ENCODE measurements at places on chromosomes 2 and 18.

DNA sequence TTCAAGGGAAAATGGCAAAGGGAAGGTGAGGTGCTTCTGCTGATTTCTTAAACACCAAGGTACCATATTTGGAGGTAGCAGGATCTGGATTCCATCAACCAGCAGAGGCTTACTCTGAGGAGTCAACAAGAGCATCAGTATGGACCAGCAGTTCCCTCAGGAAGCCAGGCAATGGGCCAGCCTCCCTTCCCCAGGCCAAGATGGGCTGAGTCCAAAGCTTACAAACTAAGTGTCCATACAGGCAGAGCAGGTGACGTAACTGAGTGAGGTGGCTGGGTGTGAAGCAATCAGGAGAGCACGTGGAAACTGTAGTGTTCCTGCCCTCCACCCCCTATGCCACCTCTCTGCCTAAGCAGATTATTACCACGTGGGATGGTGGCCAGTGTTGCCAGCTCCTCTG, 134.2 kb upstream of the HNRNPA3 start:
- DNase-seq, result no peak

GRCh38 chr2:42886921-42887320, 94.5 kb upstream of the HAAO start:
- no peak for DNase-seq

DNA sequence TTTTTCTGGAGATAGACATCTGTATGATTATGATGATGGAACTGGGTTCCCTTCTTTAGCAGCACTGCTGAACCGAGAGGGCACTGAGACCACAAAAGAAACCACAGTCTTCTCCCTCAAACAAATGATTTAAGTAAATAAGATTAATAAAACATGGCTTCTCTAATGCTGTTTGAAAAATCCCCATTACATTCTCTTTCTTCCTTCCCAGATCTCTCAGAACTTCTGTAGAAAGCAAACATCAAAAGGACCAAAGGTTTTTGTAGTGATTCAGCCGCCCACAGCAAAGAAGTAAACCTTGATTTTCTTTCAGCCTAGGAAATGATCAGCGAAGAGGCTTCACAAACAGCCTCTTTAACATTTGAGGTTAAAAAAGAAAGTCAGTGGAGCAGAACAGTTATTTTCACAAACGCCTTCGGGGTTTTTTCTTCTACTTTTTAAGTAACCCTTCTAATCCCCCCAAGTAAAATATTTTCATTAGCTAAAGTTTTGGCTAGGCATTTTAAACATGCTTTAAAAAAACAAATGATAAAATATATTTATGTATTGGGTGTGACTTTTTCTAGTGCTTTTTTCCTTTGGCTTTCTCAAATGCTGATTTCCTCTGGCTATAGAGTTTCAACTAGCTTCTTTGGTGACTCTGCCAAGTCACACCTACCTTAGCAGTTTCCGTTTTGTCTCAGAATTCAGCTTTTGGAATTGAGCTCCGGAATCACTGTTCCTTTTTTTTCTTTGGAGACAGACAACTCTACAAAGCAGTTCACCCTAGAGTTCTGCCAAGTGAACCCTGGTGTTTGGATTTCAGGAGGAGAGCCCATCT, 89.6 kb downstream of the UPP2 start:
- no peak for DNase-seq

DNA sequence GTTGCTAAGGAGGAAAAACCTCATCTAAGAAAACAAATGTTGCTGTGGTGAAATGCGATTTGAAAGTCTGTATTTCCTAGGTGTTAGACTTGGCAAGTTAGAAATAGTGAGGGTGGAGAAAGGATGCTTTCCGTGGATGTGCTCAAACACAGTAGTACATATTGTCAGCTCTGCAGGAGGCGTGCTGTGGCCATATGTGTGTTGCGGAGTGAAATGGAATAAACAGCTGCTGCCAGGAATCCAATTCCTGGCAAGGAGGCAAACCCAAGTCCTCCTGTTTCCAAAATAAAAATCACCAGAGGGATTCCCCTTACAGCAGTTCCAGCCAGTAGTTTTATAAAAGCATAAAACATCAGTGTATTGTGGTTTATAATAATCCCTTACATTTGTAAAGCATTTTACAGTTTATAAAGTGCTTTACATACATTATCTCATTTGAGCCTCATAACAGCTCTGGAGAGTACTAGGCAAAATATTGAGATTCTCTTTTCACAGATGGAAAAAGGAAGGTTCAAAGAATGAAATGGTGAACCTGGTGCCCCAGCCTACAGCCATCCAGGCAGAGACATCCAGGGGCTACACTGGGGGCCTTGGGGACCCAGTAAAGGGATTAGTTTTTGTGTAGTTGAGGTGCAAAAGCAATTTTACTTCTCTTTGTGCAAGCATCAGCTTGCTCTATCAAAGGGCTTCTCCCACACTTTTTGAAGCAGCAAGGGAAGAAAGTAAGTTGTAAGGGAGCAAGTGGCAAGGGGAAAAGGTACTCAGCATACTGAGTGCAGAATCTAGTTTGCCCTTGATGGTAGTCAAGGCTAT, 206.0 kb downstream of the AGPS start:
- no peak for DNase-seq
